ENCODE measurements at places on chromosomes 2 and 18.
A peak's percentile ranks its signal among the peaks of the same experiment; 100 is the strongest.

GRCh38 chr2:120935339-120936313 is 200.0 kb downstream of the GLI2 start:
- peak; percentile 83 for DNase-seq

GRCh38 chr2:222232839-222233238 is 66.0 kb downstream of the PAX3 start:
- no peak for DNase-seq

DNA sequence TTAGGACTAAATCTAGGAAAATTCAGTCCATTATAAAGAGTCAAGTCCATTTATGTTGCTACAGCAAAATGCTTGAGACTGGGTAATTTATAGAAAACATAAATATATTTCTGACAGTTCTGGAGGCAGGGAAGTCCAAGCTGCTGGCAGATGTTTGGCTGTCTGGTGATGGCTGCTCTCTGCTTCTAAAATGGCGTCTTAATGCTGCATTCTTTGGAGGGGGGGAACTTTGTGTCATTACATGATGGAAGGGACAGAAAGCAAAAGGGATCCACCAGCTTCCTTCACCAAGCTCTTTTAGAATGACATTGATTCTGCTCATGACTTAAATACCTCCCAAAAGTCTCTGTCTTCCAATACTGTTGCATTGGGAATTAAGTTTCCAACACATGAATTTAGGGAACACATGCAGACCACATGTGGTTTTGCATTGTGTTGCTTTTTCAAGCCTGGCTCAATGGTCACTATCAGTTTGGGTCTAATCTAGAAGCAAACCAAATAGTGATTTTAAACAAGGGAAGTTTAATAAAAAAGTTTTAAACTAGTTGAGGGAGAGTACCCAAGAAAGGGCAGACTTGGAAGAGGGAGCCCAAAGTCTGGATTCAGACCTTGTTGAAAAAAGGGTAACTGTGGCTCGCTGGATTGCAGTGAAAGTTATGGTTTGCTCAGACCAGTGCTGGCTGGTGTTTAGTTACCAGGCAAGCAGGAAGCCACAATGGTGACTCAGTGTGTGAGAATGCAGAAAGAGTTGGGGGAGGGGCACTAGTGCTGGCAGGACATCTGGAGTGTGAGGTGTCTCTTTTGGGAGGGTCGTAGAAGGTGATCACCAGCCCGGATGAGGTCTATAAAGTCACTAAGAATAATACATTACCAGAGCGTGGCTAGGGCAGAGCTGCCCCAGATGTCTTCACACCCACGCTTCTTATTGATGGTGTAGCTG is 30.8 kb downstream of the C18orf54 start:
- DNase-seq, result peak; percentile 86

GRCh38 chr2:48719480-48720177 is 35.9 kb downstream of the LHCGR start:
- DNase-seq, result peak; percentile 79

- DNase-seq, result no peak
Observed at GRCh38 chr2:3618367-3618766, 23.5 kb downstream of the COLEC11 start.

DNA sequence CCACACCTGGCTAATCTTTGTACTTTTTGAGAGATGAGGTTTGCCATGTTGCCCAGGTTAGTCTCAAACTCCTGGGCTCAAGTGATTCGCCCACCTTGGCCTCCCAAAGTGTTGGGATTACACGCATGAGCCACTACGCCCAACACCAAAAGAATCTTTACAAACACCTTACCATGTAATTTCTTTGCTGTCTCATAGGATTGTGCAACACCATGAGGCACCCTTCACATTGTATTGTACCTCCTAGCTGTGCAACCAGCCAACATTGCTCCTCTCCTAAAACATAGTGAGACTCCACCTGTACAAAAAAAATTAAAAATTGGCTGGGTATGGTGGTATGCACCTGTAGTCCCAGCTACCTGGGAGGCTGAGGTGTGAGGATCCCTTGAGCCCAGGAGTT is 3.1 kb upstream of the MFSD6 start:
- DNase-seq, result no peak

- no peak for DNase-seq
Observed at GRCh38 chr2:166081131-166081632, 46.6 kb downstream of the SCN1A start.

DNA sequence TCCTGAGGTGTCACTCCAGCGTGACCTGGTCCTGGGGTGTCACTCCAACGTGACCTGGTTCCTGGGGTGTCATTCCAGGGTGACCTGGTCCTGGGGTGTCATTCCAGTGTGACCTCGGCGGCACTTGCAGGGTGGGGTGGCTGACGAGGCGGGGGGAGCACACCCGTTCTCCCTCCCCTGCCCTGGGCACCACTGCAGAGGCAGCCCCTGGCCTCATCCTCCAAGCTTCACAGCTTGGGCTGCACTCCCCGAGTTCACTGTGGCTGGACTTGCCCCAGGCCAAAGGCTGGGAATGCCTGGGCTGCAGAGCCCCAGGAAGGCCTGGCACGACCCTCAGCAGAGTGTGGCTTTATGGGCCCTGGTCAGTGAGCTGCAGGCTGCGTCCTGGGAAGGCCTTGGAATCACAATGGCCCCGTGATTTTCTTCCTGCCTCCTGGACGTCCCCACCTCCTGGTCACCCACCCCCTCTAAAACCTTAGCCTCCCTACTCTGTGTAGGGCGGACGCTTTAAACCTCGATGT is 88.3 kb downstream of the NFATC1 start:
- DNase-seq, result no peak

GRCh38 chr18:73318739-73319479 is 451.1 kb upstream of the NETO1 start:
- DNase-seq, result peak; percentile 41

DNA sequence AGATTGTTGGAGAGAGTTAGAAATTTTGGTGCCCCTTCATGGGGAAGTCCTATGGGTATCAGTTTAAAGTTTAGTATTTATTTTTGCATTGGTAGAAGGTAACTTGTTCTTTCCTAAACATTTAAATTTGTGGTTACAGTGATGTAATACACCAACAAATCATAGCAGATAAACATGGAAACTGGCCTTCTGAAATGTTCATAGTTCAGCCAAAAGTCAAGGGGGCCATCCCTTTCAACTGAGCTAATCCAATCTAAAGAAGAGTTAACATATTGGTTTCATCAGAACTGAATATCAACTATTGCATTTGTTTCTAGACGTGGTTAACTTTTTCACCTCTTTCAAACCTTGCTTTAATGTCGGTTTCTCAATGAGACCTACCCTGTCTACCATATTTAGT is 46.3 kb downstream of the PPP1R1C start:
- no peak for DNase-seq

- no peak for DNase-seq
Observed at GRCh38 chr2:145197944-145198343, 678.0 kb upstream of the ZEB2 start.

DNA sequence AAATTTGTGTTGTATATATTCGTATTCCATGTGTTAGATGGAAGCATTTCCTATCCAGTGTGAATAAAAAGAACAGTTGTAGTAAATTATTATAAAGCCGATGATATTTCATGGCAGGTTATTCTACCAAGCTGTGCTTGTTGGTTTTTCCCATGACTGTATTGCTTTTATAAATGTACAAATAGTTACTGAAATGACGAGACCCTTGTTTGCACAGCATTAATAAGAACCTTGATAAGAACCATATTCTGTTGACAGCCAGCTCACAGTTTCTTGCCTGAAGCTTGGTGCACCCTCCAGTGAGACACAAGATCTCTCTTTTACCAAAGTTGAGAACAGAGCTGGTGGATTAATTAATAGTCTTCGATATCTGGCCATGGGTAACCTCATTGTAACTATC is 138.8 kb downstream of the GFPT1 start:
- DNase-seq, result no peak

DNA sequence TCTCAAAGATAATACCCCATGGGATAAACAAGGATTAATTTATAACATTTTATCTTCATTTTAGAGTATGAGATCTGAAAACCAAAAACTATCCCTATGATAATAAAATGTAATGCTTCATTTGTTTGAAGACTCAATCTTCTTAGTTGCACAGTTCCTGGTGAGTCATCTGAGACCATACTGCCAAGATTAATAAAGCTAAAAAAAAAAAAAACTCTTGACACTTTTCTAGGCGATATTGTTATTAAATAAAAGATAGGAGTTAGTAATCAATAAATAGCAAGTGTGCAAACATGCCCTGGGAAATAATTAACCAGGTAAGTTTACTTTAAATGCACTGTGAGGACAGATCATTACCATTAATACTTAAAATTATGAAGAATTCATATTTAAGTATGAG is 83.9 kb downstream of the RPE start:
- peak; percentile 19 for DNase-seq

- DNase-seq, result no peak
Observed at GRCh38 chr18:56645415-56646016, 5.6 kb upstream of the WDR7 start.

GRCh38 chr2:161217597-161218185 is 57.5 kb downstream of the TANK start:
- no peak for DNase-seq

GRCh38 chr2:67652679-67653078 is 255.5 kb downstream of the ETAA1 start:
- DNase-seq, result no peak

DNA sequence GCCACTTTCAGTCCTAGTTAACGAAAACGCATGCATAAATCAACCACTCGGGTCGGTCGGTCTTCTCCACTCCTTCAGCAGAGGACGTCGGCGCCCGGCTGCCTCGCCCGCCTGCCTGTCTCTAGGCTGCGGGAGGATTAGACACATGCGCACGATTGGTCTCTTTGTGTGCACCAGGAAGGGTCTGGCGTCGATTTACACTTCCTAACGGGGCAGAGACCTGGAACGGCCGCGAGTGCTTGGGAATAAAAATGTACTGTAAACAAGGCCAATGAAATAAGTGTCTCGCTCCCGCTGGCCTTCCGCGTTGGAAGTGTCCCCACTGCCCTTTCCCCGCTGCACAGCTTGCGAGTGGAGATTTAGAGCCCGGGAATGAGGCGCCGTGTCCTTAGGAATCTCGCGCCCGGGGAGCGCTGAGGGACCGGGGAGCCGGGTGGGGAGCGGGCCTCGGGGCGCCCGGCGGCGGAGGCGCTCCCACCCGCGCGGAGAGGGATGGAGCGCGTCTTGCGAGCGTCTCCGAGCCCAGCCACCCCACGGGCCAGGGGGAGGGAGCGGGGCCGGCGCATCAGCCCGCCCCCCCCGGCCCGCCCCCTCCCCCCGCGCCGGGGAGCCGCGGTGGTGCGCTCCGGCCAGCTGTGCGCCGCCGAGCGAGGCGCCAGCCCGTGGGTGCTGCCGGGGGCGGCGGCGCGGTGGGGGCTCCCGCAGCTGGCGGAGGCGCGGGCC is at the start of gene DOK6:
Gene DOK6 (plus strand): TSS at position 636 of the 723 bp plus-strand sequence.
- DNase-seq, result peak; percentile 87

DNA sequence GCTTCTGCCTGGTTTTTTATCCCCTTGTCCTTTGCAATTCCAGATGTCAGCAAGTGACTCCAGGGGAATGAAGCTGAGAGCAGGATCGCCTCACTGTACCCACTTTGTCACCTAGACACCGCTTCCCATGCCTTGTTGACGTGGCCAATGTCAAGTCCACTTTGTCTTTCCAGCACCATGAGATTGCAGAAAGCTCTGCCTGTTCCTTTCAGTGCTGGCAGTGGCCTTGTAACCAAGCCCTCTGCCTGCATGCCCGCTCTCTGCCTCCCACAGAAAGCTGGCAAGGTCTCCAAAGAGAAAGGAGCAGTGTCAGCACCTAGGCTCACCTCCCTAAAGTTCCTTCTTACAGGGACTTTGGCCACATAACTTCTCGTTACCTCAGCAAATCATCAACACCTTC is 282.2 kb upstream of the ST6GAL2 start:
- DNase-seq, result no peak

DNA sequence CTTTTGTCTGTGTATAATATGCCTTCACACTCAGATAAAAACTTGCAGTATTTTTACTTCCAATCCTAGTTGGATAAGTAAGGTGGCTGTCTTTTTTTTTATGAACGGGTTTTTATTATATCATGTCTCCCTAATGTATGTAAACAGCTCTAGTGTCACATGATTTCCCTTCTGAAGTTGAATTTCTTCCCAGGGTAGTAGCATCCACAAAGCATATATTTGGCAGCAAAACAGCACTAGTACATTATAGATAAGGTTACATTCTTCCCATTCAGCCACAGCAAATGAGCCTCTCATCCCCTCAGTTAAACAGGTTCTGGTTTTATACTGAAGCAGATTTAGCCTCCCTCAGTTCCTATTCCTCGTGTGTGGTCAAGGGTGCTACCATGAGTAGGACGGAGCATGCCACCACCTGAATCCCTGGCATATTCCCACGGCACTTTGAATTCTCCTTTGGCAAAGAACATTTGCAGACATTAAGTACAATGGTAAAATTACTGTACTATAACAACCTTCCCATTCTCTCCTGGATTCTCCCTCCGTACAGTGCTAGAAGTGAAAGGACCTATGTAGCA is 15.4 kb upstream of the DTNA start:
- no peak for DNase-seq

DNA sequence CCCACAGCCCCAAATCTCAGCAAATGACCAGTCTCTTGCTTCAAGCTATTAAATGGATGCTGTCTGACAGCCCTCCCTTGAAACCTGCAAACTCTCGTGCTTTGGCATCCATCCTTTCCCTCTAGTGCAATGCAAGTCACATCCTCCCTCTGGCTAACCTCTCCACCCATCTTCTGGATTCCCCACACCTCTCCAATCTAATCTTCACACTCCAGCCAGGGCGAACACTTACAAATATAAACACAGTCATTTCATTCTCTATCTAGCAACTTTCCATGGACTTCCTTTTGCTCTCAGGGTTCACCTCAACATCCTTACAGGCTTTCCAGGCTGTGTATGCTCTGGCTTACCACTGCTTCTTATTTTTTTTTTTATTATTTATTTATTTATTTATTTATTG is 10.1 kb upstream of the NARS1 start:
- no peak for DNase-seq

DNA sequence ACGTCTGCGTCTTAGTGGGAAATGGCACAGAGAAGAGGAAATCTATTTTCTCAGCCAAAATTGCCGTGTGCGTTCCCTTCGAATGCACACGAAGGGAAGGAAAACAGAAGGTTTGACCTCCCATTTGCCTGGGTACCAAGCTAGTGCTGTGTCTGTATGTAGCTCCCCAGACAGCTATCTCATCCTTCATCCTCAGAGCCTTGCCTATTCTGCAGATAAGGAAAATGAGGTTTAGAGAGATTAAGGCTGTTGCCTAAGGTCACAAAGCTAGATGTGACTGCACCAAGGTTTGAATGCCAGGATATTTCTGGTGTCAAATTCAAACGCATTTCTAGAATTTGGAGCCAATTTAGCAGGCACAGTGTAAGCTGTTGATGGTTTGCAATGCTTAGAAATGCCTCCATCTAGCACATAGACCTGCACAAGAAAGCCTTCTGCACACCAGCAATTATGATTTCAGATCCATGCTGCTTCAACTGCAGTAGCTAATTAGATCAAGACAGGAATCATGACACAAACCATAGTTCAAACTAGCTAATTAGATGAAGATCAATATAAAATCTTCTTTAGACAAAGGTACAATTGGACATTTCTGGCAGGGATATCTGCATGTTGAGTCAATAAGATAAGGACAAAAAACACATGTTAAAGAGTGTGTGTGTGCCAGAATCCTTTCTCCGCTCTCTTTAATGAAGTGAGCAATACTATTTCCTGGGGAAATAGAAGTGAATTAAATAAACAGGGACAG is 115.1 kb downstream of the CMPK2 start:
- peak; percentile 12 for DNase-seq

- peak; percentile 77 for DNase-seq
Observed at GRCh38 chr18:75638223-75638775, 210.8 kb upstream of the SMIM21 start.
